8988T (cell line): ENCODE measurements at places on chromosomes 5 and 9.

DNA sequence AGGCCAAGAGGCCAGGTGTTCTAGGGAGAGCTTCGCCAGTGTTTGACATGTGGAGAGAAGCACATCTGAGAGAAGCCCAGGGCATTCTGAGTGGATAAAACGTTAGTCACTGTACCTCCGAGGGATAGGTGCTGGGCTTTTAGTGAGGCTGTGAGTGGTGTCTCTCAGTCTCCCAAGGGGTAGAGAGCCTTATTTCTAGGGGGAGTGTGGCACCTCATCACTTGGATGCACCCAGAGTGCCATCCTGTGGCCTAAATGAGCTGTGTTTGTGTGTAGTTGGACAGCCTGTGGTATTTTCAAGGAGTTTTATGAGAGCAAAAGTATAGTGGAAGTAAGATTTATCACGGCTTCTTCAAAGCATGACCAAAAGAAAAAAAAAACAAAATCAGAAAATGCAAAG lies 1046.9 kb upstream of the WWC1 start:
- DNase-seq: no peak

DNA sequence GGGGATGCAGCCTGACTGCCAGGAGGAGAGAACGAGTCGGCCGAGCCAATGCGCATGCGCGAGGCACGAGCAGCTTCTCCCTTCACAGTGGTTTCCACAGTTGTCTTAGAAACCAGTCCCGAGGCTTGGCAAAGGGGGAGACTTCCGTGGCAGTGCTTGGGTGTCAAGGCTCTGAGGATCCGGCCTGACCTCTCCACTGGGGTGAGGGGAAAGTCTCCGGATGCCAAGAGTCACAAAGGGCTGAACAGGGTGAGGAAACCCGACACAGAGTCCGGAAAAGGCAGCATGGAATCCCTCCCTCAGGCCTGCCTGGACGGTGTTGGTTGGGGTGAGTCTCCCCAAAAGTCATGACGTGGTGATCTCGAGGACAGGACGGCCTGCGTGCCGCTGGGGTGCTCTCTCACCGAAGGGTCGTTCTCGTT lies 475.5 kb downstream of the SPATA31A7 start:
- no peak for DNase-seq

DNA sequence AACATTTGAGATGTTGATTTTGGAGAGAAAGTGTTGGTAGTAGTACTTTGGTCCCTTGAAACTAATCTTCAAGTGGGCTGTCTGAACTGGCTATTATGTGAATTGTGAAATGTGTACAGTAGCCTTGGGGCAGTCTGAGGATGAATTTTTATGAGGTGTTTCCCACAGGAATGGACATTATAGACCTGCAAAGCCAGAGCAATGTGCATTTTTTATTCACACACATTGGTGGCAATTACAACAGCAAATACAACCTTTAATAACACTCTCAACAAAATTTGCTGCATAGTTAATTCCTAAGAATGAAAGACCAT lies 147.0 kb downstream of the PAM start:
- no peak for DNase-seq

DNA sequence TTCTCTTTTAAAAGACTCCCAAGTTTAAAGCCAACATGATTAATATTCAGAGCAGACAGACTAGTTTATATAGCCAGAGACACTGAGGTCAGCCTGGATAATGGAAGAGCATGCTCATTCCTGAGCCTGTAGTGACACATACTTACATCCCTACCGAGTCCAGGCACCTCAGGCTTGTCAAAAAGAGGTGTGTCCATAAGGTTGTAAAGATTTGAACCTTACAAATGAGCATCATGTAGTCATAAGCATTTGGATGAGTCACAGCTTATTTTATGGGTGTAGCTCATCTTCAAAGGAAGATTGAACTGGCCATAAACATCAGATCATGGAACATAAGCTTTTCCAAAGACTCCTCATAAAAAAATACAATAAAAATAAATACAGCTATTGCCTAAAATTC lies 333.5 kb downstream of the EFNA5 start:
- DNase-seq: no peak

DNA sequence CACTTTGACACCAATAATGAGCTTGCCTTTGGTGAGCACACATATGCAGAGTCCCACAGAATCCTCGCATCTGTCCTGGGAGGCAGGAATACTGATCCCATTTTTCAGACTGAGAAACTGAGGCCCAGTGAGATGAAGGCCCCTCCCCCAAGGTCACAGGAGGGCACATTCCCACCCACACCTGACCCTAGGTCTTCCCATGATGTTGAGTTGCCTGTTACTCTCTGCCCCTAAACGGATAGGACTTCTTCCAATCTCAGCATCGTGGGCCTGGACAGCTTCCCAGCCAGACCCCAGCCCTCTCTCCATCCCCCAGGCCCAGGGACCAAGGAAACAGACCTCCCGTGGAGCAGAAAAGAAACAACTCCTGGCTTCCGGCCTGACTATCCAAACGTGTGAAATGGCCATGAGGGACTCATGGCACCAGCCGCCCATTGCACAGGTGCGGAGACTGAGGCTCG lies 877 bp downstream of the SH3GLB2 start:
- no peak for DNase-seq

DNA sequence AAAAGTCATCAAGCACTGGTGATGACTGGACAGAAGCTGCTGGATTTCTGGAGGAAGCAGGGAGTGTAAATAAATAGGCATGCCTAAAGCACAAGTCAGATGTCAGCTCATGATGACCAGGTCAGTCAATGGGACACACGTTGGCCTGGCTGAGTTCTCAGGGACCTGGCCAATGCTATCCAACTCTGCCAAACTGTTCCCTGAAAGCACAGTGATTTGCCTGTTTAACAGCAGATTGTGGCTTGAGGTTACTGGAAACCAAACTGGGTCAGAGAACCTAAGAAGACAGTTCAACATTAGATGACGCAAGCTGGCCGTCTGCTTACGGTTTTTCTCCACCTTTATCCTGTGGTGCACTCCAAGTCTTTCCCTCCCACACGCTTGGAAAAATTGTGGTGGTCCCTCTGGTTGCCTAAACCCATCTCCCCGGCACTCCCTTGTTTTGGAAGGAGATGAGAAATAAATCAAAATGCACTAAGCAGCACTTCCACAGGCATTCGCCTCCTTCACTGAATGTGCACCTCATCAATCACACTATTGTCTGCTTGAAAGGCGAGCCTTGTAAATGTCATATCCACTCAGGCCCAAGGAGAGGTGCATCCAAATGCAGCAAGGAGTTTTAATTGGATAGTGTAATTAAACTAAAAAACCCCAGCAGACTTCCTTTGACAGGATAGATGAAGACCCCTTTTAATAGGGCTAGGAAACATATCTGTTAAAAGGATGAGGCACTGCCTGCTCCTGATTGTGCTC lies 199.4 kb downstream of the GAPVD1 start:
- no peak for DNase-seq
